ENCODE measurements at places on chromosomes 12 and 14.

GRCh38 chr14:71591231-71591630 lies 341.0 kb upstream of the RGS6 start:
- no peak for DNase-seq
- H3K4me3 ChIP-seq, result no peak overlapping the region
- H3K4me1 ChIP-seq, result peaks cover 4% of the 10 kb centered on the region
- no peaks in the 10 kb centered on the region for H3K27me3 ChIP-seq
- H3K36me3 ChIP-seq, result no peaks in the 10 kb centered on the region

DNA sequence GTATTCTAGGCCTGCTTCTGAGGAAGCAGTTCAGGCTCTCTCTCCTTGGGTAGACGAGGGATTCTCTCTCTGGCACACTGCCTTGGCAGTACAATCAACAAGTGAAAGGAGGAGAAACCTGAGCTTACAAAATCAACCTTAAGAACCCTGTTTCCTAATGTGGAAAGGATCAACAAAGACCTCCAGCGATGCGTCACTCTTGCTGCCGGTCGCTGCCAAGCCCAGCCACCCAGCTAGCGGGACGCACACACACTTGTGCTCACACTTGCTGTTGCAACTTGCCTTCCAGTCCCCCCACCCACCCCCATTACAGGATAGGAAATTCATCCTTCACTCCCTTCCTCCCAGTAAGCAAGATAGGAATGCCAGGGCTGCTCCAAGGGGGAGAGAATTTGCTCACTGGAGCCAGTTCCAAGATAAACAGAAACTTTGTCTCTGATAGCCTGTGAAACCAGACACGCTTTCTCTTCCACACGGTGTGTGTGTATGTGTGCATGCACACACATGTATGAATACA lies 144.3 kb downstream of the BCL11B start:
- no peaks in the 10 kb centered on the region for H3K36me3 ChIP-seq
- no peak overlapping the region for H3K27ac ChIP-seq
- no peak overlapping the region for H3K4me3 ChIP-seq
- no peak for DNase-seq
- no peaks in the 10 kb centered on the region for H3K4me1 ChIP-seq
- H3K27me3 ChIP-seq, result peaks cover 59% of the 10 kb centered on the region

DNA sequence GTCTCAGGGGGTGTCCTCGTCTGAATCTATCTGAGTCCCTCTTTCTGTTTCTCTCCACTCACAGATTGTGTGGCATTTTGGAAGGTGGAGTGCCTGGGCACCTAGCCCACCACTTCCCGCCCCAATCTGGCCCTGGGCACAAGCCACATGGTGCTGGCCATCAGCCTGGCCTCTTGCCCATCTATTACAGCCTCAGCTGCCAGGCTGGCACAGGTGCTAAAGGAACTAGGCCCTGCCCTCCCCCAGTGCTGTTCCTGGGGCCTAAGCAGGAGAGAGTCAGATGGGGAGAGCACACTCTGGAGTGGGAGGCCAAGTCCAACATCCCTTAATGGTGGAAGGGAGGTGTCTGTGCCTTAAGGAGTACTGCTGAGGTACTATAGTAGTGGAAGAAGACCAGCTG lies 8.3 kb upstream of the CALCOCO1 start:
- DNase-seq, result peak; percentile 44
- H3K36me3 ChIP-seq, result no peaks in the 10 kb centered on the region

DNA sequence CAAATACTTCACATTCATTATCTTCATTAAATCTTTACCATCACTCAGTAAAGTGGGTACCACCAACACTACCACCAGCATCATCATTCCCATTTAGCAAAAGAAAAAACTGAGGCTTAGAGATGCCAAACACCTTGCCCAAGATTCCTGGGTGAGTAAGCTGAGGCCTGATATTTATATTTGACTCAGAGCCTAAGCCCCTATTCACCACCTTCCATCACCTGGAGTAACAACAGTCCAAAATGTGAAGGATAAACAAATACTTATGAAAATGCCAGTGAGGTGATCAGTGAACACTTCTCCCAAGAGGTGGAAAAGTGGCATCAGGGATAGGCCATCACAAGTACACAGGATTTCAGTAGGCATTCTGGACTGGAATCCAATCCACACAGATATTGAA lies 3.7 kb downstream of the SLC38A1 start:
- DNase-seq, result no peak
- peaks cover 37% of the 10 kb centered on the region for H3K27me3 ChIP-seq
- H3K27ac ChIP-seq, result peak overlapping the region; percentile 86
- H3K4me3 ChIP-seq, result peak overlapping the region; percentile 77
- no peaks in the 10 kb centered on the region for H3K36me3 ChIP-seq
- H3K4me1 ChIP-seq, result peaks cover 89% of the 10 kb centered on the region

DNA sequence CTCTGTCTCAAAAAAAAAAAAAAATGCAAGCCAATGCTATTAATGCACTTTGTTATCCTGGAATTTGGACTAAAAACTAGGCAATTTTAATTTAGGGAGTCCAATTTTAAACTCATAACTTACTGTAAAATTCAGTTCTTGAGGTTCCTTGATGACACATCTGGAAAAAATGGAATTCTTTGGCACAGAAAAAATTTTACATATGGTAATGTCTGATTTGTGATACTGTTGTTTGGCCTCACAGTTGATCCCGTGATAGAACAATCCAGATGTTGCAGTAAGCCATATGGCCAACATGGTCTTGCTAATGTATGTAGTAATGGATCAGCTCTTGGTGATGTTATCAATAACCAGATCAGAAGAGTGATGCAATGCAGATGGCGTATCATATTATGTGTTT lies 1089.8 kb downstream of the FLRT2 start:
- H3K27ac ChIP-seq, result no peak overlapping the region
- no peaks in the 10 kb centered on the region for H3K27me3 ChIP-seq
- no peaks in the 10 kb centered on the region for H3K36me3 ChIP-seq
- no peak for DNase-seq

GRCh38 chr12:104799458-104799857 lies 158.6 kb downstream of the SLC41A2 start:
- no peak for DNase-seq
- no peaks in the 10 kb centered on the region for H3K4me1 ChIP-seq
- H3K27ac ChIP-seq, result no peak overlapping the region
